ENCODE measurements at places on chromosomes 16 and 17.

DNA sequence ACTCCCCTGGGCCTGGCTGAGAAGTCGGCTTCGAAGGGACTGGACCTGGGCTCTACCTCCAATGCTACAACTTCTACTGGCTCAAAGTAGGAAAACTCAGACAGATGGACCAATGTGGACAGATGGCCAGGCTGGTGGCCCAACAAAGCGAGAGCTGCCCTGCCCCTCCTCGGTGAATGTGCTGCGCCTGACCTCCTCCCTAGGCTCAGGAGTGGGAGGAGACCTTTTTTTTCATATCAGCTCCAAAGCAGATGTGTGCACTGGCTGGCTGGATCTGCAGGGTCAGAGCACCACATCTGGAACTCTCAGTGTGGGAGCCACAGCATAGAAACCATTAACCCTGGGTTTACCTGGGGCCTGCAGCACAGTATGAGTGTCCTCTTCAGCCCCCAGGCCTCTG is 20.8 kb downstream of the ATP6V0D1 start:
- DNase-seq: no peak

DNA sequence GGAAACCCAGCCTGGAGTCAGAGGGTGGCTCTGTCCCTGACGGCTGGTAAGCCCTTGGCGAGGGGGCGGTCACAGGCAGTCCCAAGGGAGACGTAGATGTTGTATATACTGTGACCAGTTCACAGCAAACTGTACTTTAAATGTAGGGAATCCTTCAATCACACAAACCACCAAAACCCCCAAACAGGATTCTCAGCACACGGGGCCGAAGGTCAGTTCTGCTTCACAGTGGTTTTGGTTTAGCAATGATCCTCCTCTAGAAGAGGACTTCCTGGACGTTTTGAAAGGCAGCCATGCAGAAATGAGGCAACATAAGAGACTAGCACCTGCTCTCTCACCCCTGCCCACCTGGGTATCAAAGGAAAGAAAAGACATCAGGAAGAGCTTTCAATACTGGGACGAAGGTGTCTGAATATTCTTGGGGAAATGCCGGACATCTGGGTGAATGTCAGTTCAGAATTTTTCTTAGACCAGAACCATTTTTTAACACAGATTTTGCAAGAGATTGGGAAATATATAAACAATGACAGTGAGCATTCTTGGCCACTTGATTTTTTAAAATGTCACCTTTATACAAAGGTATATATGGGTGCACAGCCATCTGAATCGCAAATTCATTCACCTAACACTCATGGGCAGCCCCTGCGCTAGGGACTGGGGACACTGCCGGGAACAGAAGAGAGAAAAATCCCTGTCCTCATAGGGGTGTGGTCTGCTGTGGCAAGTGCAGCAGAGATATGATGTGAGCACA is 74.2 kb downstream of the CRISPLD2 start:
- no peak for DNase-seq

GRCh38 chr17:79715098-79715942 is 15.4 kb upstream of the ENPP7 start:
- DNase-seq: no peak

DNA sequence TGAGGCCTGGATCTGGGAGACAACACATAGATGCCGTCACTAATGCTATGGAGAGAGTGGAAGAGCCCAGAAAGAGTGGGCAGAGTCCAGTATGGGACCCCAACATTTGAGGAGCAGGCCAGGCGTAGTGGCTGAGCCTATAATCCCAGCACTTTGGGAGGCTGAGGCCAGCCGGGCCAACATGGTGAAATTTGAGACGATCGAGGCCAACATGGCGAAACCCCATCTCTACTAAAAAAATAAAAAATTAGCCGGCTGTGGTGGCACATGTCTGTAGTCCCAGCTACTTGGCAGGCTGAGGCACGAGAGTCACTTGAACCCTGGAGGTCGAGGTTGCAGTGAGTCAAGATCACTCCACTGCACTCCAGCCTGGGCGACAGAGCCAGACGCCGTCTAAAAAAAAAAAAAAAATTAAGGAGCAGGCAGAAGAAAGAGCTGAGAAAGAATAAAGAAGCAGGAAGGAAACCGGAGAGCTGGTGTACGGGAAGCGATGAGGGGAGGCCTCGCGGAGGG is 6.0 kb upstream of the DNAI2 start:
- no peak for DNase-seq

DNA sequence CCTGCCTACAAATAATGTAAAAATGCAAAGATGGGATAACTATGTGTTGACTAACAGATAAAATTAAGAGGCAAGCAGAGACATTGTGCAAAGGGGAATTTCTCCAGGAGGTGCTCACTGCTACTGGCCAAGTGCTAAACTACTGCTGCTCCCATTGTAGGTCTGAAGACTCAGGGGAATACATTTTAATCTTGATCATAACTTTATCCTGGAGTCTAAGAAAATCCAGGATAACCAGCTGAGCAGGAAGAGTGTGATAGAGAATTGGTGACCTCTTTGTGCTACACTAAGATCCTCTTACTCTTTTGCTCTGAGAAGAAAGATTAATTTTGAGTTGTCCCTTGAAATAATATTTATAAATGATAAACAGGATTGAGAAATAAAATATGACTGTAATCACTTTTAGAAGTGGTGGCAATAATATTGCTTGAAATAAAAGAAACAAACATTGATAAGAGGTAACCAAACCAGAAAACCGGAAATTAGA is 5.9 kb downstream of the RNF43 start:
- no peak for DNase-seq

GRCh38 chr17:68301438-68301959 is 10.2 kb downstream of the ARSG start:
- no peak for DNase-seq

- DNase-seq: no peak
These were observed 978.8 kb downstream of the KCNJ18 start for GRCh38 chr17:22671110-22671509.

- DNase-seq: no peak
These were observed 18.2 kb upstream of the NXPH3 start for GRCh38 chr17:49557312-49558024.

GRCh38 chr17:77959126-77959925 is 823 bp downstream of the TNRC6C start:
- DNase-seq: no peak

GRCh38 chr16:54633943-54634362 is 296.7 kb upstream of the IRX5 start:
- no peak for DNase-seq

Data from stimulated activated CD8-positive, alpha-beta memory T cell treated with anti-CD3 and anti-CD28 coated beads, Interleukin-4, amount 100 ng/mL, for 4 hours (primary cell).